Daoy (cell line): ENCODE measurements at places on chromosomes 2 and 18. TPM values are rescaled to one million over a fixed set of nuclear protein-coding genes. Genes with fewer than 3 reads are reported as not detected.
A peak's percentile ranks its signal among the peaks of the same experiment; 100 is the strongest.

GRCh38 chr2:8162552-8162951 lies 519.3 kb upstream of the ID2 start:
- no peak for DNase-seq

DNA sequence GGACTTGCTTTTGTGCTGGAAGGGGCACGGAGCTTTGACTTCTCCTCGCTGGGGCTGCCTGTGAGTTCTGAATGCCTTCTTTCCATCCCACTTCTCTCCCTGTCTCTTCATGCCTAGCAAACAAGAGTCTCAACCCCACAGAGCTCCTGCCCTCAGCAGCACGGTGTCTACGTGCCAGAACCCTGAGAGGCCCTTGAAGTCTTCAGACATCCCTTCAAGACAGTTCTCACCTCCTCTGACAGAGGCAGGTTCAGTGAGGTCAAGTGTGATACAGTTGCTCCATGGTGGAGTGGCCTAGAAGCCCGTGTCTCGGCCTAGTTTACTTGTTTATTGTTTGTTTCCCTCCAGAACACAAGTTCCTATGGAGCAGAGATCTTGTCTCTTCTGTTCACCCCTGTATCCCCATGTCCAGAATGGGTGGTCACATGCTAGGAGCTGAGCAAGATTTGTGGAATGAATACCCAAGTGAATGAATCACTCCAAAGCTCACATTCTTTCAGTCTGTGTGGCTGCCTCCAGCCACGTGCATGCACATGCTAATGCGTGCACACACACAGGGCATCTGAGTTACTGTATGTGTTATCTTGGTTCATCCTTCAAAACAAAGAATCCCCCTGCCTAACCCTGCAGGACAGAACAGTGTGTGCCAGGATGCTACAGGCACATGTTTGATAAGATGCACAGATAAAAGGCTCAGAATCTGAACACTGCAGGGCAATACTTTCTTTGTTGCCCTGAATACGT lies 391.6 kb downstream of the NBAS start:
- DNase-seq = peak; percentile 92

GRCh38 chr2:105175231-105175630 lies 66.3 kb upstream of the GPR45 start:
- DNase-seq = no peak

MROH2A gene
- total RNA-seq = 0.21 and 0.80 TPM in 2 replicates

DNA sequence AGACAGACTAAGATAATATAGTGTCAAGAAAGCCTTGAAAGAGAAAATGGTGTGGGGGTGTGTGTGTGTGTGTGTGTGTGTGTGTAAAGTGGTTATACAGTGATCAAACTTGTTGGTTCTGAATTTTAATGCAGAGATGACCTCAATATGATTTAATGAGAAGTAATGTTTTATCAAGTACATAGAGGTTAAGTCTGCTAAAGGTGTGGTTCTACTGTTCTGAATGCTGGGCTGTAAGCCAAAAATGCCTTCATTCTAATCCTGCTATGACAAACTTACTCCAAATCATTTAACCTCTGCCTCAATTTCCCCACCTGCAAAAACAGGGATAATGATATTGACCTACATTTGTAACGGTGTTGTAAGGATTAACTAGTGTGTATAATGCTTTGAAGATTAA lies 87.9 kb downstream of the WDPCP start:
- no peak for DNase-seq

GRCh38 chr2:133591164-133591563 lies 22.9 kb upstream of the NCKAP5 start:
- peak; percentile 60 for DNase-seq

- no peak for DNase-seq
Observed at GRCh38 chr2:102660574-102660973, 41.2 kb downstream of the SLC9A2 start.

DNA sequence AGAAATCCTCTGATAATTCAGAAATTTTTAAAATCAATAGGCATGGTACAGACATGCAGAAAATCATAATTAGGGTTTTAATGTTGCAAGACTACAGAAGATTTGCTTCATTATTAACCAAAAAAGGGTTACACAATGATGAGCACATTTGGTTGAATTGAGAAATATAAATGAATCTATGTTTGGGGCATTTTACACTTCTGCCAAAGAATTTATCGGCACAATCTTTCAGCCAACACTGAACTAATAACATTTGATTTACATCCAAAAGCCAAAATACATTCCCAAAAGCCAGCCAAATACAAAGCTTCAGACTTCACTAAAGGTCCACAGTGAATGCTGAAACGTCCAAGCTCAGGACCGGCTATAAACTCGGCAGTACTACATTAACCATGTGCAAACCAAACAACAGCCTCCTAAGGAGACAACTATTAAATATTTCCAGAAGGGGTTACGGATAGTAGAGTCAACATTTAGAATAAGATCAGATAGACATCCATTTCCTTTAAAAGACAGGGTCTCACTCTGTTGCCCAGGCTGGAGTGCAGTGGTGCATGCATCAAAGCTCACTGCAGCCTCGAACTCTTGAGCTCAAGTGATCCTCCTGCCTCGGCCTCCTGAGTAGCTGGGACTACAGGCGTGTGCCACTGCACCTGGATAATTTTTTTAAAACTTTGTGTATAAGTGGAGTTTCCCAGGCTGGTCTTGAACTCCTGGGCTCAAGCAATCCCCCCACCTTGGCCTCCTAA lies 29.4 kb downstream of the SPRED2 start:
- DNase-seq = no peak

GRCh38 chr2:78293768-78294167 lies 731.7 kb upstream of the REG3G start:
- no peak for DNase-seq

- no peak for DNase-seq
Observed at GRCh38 chr2:113854970-113855740, 34.7 kb upstream of the ACTR3 start.

DNA sequence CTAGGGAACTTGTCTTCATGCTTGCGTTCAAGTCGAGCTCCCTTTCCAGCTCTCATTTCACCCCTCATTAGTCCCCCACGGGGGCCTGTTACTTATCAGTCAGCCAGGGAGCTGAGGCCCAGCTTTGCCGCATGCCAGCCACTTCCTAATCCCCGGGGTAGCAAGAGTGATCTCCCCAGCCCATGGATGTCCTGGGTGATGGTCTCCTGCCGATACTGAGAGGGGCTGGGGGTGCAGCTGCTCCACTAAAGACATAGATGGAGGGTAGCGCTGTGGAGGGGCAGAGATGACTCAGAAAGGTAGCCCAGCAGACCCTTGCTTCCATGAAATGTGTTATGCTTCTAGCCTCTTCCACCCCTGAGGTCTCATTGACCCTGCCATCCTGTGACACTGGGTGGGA lies 314.0 kb upstream of the EPAS1 start:
- DNase-seq = no peak

DNA sequence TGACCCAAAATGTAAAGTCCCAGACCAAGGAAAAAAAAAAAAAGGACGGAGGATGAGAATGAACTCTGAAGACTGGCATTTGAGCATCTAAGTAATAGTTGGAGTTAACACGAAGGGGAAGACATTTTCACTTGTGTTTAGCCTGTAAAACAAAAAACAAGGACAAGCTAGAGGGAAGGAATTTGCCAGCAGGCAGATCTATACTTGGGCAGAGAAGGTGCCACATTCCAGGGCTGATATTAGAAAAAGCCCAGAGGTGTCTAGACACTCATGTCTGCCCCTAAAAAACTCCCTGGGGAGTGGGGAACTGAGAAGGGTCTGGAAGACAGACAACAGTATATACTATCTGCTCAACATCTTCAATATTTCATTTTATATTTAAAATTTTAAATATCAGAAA lies 171.1 kb downstream of the ZEB2 start:
- no peak for DNase-seq

- DNase-seq = peak; percentile 90
Observed at GRCh38 chr2:75560768-75561565, at the start of gene EVA1A. Gene EVA1A (minus strand): TSS chr2:75560939. CDS start chr2:75518140, 42,799 bp downstream.

DNA sequence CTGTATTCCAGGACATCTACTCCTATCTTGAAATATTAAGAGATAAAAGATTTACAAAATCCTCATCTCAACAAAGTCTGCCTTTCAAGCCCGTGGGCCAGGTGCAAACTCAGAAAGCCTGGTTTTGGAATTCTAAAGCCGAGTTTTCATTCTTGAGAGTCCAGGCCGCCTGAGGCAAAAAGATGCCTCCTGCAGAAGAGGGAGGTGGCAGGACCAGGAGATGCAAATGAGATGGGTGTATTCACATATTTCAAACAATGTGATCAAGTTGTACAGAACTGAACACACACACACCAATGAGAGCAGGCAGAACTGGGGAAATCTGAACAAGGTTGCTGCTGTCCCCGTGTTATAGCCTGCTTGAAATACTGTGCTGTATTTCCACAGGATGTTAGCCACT lies 7.7 kb upstream of the HS6ST1 start:
- no peak for DNase-seq

GALNT3 gene
- 4.7 and 9.3 TPM in 2 replicates for total RNA-seq

DNA sequence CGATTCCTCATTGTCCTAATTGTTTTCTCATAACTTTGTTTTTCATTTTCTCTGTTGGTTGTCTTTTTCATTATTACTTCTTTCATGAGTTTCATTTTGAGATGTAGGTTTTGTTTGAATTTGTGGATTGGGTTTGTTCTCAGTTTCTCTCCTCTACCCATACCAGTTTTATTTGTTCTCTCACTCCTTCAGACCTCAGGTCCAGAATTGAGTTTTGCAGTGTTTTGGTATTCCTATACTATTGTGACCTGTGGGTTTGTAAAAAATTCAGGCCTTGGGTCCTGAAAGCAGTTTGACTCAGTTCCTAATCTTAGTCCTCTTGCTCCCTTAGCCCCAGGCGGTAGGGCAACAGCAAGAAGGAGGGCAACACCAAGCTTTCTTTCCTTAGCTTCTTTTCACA lies 28.3 kb upstream of the UBE2E3 start:
- no peak for DNase-seq

GRCh38 chr2:71631411-71631931 lies 178.1 kb downstream of the DYSF start:
- DNase-seq = peak; percentile 63

GRCh38 chr2:241339839-241340630 lies 16.1 kb upstream of the FARP2 start:
- DNase-seq = no peak

RAPGEF4 gene
- total RNA-seq = 0.24 and 0.51 TPM in 2 replicates

GRCh38 chr2:105470979-105471378 lies 72.1 kb upstream of the FHL2 start:
- no peak for DNase-seq

DNA sequence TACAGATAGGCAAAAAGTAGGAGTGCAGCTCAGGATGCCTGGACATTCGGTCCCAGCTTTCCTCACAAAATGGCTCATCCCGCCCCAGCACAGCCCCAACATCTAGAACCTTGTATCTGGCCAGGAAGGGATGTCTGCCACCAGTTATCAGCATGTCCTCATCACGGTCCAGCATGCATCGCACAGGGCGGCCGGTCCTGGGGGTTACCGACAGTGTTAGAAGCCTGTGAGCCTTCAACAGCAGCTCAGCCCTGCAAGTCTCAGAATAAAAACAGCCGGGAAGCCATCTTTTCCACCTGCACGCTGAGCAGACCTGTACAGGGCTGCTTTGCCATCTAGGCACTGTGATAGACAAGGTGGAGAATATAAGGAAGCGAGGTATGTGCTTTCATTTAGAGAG lies 49.2 kb downstream of the XDH start:
- DNase-seq = no peak

LYPD6B gene
- total RNA-seq = 8.0 and 10.2 TPM in 2 replicates

- DNase-seq = no peak
Observed at GRCh38 chr2:68436270-68436669, 30.8 kb downstream of the FBXO48 start.

GRCh38 chr18:70036771-70037347 lies 89.2 kb upstream of the CD226 start:
- no peak for DNase-seq

- DNase-seq = peak; percentile 56
Observed at GRCh38 chr2:44912660-44913059, 28.8 kb upstream of the SIX3 start.

TNFRSF11A gene
- 2.9 and 3.5 TPM in 2 replicates for total RNA-seq

- no peak for DNase-seq
Observed at GRCh38 chr18:49025767-49026500, 75.2 kb upstream of the SMAD7 start.

DNA sequence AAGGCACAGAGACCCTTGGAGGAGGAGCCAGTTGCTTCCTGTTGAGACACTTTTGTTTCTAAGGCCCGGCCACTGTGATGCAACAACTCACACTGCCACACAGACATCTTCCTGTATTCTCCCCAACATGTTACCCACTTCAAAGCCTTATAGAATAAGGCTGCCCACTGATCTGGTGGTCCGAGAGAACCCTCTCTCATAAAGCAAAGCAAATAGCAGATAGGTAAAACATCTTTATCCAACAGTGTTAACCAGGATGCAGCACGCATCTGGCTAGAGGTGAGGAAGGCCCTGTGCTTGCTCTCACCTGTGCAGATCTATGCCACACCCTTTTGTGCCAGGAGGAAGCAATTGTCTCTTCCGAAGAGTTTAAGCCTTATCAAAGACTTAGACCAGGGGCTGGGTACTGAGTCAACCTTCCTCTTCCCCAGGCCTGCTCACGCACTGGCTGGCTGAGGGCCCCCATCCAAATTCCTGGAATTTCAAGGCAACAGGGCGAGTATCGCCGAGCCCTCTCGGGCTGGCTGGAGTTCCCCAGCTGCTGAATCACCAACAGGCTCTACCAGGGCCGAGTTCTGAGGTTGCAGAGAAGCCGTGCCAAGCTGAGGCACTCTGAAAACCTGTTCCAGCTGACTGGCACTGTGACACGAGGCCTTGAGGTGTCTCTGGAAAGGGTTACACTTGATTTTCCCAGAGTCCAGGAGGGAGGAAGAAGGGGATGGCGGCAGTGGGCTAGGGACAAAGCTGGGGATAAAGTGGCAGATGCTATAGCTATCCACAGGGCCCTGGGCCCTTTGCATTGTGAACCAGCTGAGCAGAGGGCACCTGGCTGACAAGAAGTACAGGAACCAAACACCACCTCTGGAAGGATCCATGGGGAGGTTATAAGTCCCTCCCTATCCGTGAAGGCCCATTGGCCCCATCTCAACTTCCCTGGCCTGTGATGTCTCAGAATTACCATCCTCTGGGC lies 29.3 kb downstream of the TGFA start:
- DNase-seq = peak; percentile 92

ANKRD30BL gene
- total RNA-seq = not detected in 2 replicates

- no peak for DNase-seq
Observed at GRCh38 chr18:79806976-79807841, 9.5 kb downstream of the KCNG2 start.

ITGB6 gene
- total RNA-seq = 3.1 and 4.2 TPM in 2 replicates

GRCh38 chr2:175948191-175948590 lies 53.9 kb downstream of the LNPK start:
- DNase-seq = no peak

DNA sequence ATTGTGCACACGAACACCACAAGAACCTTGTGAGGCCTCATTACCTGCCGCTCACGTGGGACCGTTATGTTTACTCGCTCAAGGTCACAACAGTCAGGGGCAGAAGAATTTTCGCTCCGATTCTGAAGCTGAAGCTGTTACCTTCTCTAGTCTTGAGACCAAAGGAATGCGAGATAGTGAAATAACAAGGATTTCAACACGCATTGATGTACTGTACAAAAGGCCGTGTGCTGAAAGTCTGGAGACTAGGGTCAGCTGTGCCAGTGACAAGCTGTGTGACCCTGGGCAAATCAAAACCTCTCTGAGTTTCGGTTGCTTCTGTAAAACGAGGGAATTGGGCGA lies 583 bp downstream of the NEMP2 start:
- DNase-seq = peak; percentile 30
